ENCODE measurements at places on chromosomes 2 and 18.

GRCh38 chr18:57210107-57210715 lies 63.3 kb downstream of the BOD1L2 start:
- DNase-seq: no peak

DNA sequence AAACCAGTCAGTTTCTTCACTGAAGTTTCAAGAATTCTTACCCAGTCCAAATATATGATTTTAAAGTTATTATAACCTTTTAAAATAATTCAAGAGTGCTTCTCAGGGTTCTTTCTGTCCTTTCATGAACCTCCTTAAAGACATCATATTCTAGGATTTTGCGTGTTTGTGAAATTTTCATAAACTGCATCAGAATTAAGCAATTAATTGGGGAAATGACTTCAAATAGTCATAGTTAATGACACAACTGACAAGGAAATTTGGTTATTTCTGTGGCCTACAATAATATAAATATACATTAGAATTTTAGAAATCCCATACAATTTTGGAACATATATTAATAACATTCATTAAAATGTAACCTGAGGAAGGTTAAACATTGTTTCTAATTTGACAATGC lies 10.5 kb downstream of the CYP27A1 start:
- no peak for DNase-seq

GRCh38 chr18:79748321-79749180 lies 49.2 kb upstream of the KCNG2 start:
- DNase-seq: no peak

GRCh38 chr2:212923393-212923792 lies 228.0 kb downstream of the IKZF2 start:
- no peak for DNase-seq

DNA sequence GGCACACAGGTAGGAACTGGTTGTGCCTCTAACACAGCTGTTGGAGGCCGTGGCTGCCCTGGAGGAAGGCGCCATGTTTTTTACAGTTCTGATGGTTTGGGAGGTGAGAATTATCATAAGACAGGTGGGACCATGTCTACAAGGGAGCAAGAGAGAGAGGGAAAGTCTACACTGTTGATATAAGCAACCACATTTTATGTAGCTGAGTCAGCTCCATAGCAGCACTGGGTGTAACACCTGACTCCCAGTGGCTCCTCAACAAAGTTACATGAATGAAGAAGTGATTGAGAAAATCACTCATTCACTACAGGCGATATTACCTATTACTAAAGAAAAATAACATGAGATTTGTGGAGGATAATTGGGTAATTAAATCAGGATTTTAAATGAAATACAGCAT lies 41.3 kb upstream of the ACAA2 start:
- no peak for DNase-seq

DNA sequence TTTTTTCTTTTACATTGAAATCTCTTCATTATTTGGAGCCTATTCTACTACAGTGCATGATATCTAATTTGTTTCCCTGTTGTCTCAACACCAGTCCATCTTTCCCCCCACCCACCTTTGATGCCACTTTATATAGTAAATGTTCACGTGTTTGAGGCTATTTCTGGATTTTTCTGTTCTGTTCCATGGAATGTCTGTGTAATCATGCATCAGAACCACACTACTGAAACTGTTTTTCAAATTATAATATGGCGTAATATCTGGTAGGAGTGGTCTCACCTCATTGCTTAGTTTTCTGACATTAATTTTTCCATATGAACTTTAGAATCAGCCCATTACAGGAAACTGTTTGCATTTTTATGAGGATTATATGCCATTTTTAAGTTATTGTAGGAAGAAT lies 19.1 kb upstream of the NARS1 start:
- DNase-seq: no peak

DNA sequence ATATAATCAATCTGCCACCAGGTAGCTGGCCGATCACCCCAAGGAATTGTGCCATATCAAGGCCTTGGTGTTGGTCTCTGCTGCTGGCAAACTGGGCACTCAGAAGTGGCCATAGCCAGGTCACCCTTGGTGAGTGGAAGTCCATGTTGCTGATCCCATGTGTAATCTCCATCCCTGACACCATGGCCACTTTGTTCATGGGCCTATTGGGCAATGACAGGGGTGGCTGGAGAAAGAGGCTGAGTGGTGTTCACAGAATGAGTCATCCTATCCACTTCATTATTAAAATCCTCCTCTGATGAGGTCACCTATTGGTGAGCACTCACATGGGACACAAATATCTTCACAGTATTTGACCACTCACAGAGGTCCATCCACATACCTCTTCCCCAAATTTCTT lies 26.7 kb upstream of the CD226 start:
- DNase-seq: no peak

- DNase-seq: no peak
Measured at GRCh38 chr18:3486512-3486911, 36.5 kb downstream of the TGIF1 start.

- DNase-seq: no peak
Measured at GRCh38 chr18:41818381-41819355, 136.4 kb upstream of the PIK3C3 start.

GRCh38 chr2:232882505-232883115 lies 12.5 kb downstream of the SNORC start:
- DNase-seq: no peak

GRCh38 chr2:37730037-37730818 lies 58.8 kb upstream of the CDC42EP3 start:
- DNase-seq: no peak

DNA sequence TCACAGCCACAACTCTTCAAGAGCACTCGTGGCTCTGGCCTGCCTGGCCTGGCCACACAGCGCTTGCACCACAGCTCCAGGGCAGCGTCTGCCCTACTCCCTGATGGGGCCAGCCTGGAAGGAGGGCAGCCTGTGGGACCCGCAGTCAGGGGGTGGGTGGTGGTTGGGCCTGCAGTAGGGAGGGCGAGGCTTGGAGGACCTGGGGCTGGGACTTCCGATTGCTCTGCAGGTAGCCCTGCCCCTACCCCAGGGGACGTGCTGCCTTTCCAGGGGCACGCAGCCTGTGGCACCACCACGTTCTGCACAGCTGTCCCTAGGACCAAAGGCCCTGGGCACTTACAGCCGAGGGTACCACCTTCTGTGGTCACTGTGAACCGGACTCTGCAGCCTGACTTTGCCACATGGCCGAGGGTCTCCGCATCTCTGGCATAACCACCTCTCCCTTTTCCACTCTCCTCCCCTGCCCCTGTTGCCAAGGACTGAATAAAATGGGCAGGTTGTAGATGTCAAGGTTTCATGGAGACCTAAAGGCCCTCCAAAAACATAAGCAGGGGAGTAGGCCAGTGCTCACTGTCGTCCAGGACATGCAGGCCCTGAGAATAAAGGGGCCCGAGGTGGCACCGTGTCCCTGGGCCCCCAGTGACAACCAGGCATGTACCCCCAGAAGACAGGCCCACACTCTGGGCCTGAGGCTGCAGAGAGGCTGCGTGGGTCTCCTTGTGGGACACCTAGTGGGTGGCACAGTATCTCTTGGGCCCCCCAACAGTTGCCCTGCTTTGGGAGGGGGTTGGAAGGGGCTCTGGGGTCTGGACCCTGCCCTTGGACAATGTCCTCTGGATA lies 87.3 kb downstream of the INHBB start:
- no peak for DNase-seq

DNA sequence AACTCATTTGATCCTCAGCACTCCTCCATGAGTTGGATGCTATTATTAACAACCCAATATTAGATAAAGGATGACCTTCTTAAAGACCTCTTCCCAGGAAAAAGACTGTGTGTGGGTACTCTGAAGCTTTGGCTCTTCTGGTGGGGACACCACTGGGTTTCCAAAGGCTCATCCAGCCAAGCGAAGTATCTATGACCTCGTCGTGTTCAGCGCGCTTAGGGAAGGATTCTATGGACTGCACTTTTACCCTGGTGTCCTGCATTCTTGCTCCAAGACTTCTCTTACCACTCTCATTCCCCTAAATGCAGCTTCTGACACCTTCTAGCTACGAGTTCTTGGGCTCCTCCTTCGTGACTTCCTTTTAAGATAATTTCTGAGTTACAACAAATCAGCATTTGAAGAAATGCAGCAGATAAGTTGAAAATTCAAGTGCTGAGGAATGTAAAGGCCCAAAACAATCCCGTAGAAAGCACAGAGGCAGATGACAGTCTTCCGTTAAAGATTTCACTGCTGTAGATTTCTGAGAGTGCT lies 673 bp upstream of the HNMT start:
- no peak for DNase-seq

- DNase-seq: no peak
Measured at GRCh38 chr2:98158305-98158704, 71.3 kb downstream of the VWA3B start.

- DNase-seq: no peak
Measured at GRCh38 chr18:2028986-2029385, 542.3 kb downstream of the METTL4 start.

DNA sequence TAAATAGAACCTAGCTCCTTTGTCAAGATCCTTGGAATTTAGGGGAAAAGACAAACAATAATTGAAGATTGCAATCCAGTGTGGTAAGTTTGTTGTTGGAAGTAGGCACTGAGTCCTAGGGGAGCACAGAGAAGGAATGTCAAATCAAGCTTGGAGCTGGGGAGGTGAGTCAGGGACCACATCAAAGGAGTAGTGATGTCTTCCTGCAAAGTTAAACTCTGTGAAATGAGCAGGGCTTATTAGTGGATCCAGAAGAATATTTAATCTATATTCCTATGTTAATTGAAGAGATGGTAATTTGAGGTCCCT lies 41.7 kb upstream of the NABP1 start:
- no peak for DNase-seq

DNA sequence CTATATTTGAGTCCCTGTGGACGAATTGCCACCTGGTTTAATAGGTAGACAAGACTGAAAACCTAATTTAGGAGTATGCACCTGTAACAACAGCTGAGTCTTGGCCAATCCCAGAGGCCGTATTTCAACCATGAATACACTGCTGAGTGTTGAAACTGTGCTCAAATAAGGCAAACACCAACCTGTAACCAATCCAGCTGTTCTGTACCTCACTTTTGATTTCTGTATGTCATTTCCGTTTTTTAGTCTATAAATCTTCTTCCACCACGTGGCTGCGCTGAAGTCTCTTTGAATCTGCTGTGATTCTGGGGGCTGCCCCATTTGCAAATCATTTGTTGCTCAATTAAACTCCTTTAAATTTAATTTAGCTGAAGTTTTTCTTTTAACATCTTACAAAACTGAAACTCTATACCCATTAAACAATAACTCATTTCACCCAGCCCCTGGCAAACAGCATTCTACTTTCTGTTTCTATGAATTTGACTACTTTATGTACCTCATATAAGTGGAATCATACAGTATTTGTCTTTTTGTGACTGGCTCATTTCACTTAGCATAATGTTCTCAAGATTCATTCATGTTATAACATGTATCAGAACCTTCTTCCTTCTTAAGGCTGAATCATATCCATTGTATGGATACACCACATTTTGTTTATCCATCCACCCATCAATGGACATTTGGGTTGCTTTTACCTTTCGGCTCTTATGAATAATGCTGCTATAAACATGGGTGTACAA lies 7.5 kb upstream of the YPEL5 start:
- peak; percentile 33 for DNase-seq

- no peak for DNase-seq
Measured at GRCh38 chr2:238499731-238500580, 73.2 kb downstream of the ASB1 start.

- no peak for DNase-seq
Measured at GRCh38 chr2:113829270-113829669, 60.6 kb upstream of the ACTR3 start.

DNA sequence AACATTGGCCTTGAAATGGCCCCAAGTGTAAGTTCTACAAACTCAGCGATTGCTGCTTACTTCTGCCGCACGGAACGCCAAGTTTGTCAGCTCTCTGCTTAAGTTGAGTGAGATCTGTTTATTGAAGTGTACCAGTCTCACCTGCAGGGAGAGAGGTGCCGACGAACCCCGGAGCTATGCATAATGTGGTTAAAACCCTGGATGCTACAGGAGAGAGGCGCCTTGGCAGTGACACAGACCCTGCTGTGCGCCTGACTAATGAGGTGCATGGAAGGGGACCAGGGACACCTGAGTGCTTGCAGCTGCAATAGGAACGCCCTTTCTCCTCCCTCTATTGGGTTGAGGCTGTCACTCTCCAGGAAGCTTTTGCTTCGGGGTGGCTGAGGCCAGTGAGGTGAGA lies 979 bp downstream of the SLC9A2 start:
- no peak for DNase-seq

GRCh38 chr2:199716807-199717586 lies 134.0 kb downstream of the FTCDNL1 start:
- DNase-seq: no peak

DNA sequence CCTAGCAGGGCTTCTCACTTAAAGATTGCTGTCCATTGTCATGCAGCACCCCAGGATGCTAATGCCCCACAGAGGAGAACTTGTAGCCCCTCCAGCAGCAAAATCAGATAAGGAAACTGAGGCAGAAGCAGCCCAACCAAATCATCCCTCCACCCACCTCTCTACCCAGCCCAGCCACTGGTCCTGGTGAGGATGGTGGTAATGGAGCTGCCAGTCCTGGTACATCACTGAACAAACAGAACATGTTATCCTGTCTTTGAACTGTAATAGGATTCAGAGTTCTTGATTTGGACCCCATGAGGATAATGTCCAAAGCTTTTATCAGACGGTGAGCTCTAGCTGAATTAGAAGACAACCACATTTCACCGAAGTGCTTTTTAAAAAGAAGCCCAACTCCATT lies 113.2 kb downstream of the MRO start:
- no peak for DNase-seq

DNA sequence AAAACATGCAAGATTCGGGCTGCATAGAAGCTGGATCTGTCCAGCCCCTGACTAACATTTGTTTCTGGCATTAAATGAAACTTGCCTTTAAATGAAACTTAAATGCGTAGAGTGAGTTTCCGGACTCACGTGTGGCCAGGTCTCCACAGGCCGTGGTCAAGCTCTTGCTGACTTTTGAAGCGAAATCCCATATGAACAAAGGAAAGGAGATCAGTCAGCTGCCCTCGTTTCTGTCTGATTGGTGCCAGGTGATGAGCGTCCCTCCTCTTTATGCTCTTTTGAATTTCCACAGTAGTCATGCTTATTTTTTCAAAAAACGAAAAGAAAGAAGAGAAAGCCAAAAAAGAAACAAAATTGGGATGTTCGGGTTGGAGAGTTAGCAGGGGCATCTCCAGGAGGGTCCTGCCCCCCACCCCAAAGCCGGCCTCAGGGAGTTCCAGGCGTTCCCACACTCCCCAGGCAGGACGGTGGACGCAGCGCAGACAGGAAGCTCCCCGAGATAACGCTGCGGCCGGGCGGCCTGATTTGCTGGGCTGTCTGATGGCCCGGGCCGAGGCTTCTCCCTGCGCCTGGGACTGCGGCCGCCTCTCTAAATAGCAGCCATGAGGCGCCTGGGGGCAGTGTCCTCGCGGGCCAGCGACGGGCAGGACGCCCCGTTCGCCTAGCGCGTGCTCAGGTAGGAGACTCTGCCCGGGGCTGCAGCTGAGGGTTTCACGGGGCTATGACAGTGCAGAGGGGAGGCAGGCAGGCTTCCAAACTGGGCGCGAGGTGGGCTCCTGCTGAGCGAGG lies at the start of gene COLEC11:
COLEC11 (plus strand) TSS at position 620 of the 789 bp plus-strand sequence. CDS start 9,229 bp downstream, outside the sequence.
- DNase-seq: no peak

GRCh38 chr18:6249788-6250187 lies 164.9 kb downstream of the L3MBTL4 start:
- no peak for DNase-seq
